Activated gamma-delta T cell treated with Interleukin-2 at 50 U/mL for 16 hours (primary cell): ENCODE measurements at places on chromosomes 11 and 22.

- DNase-seq = no peak
Observed at GRCh38 chr11:17781626-17782025, 47.0 kb downstream of the KCNC1 start.

GRCh38 chr11:61134801-61135257 lies 26.4 kb downstream of the VPS37C start:
- no peak for DNase-seq

DNA sequence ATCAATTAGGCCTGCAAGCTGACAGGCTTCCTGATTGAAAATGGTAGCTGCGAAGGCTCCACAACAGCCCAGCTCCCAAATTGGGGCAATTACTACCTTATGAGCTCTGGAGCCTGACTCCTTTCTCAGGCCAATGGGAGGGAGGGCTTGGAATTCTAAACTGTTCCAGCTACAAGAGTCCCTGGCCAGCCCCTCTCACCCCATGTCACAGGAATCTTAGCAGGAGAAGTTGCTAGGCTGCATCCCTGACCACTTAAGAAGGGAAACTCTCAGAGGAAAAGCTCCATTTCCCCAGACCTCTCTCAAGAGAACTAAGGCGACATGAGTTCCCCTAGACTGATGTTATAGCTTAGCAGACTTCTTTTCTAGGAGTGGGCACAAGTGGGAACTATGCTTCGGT lies 4.9 kb downstream of the LRP4 start:
- DNase-seq = no peak

GRCh38 chr22:35870517-35871293 lies 153.0 kb downstream of the APOL5 start:
- DNase-seq = no peak

DNA sequence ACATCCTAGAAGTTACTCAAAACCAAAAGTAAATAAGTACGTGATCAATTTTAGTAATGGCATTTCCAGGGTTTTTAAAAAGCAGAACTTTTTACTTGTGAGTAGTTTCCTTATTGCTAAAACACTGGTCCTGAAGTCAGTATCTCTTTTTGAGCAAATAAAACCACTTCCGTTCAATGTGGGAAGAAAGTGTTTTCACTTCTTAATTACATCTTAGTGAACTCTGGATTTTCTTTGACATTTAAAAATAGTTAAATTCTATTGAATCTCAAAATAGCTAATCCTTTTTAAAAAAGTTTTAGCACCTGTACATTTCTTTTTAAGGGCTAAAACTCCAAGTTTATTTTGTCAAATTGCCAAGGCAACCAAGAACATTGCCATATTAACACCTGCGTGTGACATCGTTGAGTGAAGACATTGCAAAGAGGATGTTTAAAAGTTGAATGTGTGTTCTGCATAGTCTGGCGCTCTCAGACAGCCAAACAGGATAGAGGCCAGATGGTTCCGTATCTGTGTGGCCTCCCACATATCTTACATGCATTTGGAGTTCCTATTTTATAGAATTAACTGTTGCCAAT lies 17.2 kb upstream of the OR5B21 start:
- DNase-seq = peak; percentile 23

DNA sequence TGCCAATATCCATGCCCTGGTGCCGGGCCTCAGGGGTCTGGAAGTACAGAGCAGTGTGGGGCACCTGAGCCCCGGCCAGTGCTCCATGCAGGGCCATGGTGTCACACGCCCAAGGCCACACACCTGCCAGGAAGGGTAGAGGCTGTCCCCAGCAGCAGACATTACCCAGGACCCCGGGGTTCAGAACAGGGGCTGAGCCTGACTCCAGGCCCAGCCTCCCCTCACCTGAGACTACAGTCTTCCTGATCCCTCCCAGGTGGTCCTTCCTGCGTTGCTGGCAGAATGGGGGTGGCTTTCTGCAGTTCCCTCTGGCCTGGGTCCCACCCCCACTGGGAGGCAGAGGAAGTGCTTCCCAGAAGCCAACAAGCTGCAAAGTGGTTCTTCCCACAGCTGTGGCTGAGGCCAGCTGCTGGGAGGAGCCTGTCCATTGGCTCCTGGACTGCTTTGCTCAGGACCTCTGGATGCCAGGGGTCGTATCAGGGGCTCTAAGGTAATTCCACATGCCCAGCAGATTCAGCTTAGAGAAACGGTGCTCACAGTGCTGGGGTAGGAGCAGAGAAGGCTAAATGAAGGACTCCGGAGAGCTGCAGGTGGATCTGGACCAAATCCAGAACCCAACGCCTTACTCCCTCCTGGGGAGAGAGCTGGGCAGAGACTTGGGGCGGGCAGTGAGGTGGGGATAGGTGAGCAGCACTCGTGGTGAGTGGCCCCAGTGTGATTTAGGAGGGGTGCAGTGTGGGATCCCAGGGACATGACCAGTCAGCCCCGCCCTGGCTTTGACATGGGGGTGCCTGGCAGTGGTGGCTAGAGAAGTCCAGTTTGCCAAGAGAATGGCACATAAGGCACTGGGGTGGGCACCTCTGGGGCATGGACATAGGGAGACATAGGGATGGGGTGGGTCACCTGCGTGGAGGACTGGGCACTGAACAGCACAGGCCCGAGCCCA lies 12.6 kb downstream of the TCIRG1 start:
- no peak for DNase-seq

DNA sequence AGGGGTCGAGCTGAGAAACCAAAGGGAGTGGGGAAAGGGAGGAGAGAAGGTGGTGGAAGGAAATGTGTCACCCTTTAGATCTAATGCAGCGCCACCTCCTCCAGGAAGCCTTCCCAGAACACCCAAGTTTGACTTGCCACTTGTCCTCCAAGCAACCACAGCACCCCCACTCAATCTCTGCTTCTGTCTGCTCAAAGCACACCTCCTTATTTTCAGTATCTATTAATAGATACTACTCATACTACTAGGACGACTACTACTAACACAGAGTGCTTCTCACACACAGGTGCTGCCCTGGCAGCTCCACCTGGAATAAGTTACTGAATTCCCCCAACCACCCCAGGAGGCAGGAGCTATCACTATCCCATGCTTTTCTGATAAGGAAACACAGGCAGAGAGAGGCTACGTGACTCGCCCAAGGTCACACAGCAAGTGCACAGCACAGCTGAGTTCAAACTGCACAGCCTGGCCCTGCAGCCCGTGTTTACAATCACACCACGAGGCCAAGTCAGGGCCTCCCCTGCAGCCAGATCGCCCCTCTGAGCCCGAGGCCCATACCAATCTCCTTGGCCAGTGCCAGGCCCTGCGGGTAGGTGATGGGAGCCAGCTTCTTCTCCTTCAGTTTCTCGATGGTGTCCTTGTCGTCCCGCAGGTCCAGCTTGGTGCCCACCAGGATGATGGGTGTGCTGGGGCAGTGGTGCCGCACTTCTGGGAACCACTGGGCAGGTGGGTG lies 13.2 kb downstream of the RAC2 start:
- DNase-seq = peak; percentile 44

GRCh38 chr22:47071078-47071806 lies 308.8 kb downstream of the TBC1D22A start:
- DNase-seq = no peak

GRCh38 chr11:18347471-18348125 lies 25.2 kb downstream of the GTF2H1 start:
- no peak for DNase-seq

DNA sequence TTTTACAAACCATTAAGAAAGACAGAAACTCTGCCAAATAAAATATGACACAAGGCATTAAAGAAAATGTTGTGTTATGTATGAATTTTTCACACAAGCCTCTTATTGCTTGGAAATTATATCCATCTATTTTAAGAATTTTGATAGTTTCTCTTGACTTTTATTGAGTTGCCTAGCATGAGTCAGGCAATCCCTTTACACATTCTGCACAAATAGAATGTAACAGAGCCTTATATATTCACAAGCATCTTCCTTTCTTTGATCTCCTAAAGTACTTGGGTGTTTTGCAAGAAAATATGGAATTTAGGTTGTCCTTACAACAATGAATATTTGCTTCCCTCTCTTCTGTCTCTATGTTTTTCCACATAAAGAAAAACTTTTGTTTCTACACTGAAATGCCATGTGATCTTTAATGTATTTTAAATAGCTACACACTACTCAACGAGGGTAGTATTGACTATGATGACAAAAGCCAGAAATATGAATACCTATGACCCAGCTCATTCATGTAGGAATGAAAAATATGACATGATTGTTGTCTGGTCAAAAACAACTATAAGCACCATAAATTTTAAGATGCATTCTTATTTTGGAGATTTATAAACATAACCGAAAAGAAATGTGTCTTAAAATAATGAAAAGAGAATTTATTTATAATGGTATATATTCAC lies 398.8 kb downstream of the GUCY1A2 start:
- no peak for DNase-seq

DNA sequence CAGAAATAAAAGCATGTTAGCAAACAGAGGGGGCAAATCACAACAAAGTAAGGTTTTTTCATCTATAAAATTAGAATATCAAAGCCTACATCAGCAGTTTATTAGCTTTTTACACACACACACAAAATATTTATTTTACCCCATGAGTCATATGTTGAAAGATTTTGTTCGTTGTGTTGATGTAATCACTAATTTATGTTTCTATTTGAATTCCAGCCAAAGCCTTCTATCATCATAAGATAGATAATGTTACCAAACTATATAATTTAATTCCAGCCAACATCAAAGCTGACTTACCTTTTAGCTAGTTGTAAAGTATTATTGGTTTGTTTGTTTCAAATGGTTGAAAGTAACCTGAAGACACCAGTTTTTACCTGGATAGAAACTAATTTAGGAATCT lies 458.0 kb upstream of the ARHGAP42 start:
- DNase-seq = no peak

- no peak for DNase-seq
Observed at GRCh38 chr11:97570636-97571035, 1180.8 kb downstream of the JRKL start.

DNA sequence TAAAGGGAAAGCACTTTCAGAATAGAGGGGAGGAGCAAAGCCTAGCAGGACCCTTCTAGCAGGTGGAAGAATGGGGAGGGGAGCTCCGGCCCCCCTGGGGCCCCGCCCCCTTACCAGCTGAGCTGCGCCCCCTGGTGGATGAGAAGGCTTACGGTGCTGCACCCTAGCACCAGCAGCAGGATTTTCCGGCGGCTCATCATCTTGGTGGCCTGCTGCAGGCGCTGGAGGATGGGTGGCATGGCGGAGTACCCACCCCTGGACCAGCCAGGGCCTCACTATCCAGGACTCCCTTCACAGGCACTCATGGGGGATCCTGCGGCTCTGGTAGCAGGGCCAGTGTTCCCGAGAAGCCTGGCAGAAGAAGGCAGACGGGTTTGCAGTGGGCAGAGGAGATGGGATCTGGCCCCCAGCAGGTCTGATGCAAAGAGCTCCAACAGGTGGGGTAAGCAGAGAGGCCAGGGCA lies 3.8 kb downstream of the GAL3ST3 start:
- DNase-seq = peak; percentile 86

GRCh38 chr22:48835364-48835763 lies 992.3 kb downstream of the BRD1 start:
- no peak for DNase-seq

GRCh38 chr22:18077087-18077638 lies 627 bp upstream of the PEX26 start:
- DNase-seq = no peak

DNA sequence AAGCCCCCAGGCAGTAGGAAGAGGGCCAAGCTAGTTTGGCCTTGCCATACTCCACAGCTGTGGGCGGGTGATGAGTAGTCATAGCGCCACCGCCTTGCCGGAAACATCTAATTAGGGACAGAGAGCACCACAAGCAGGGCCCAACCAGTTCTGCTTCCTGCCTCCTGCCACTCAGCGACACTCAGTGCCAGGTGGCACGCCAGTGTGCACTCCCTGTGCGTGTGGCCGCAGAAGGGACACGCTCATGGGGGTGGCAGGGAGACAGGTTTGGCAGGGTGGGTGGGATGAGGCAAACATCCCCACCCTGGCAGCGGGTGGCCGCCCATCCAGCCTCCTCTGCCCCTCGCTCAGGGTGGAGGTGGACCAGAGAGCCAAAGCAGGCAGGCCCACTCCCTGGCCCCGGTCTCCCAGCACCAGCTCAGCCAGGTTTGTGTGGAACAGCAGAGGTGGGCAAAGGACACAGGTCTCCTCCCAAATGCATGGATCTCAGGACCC lies 4.9 kb downstream of the OVOL1 start:
- peak; percentile 59 for DNase-seq

DNA sequence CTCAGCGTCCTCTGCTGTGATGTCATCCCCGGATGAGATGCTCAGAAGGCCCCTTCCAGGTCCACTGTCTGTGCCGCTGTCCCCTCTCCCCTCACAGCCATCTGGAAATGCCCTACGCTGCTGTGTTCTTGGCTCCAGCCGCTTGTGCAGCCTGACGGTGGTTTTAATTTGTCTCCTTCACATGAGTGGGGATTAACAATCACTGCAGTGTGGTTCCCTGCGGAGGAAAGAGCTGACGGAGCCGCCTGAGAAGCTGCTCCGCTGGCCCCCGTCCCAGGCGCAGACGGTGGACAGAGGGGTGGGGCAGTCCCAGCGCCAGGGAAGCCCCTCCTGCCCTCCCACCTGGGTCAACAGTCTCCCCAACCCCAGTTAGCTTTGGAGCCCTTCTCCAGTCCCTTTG lies 67.5 kb upstream of the PHF21B start:
- DNase-seq = no peak

DNA sequence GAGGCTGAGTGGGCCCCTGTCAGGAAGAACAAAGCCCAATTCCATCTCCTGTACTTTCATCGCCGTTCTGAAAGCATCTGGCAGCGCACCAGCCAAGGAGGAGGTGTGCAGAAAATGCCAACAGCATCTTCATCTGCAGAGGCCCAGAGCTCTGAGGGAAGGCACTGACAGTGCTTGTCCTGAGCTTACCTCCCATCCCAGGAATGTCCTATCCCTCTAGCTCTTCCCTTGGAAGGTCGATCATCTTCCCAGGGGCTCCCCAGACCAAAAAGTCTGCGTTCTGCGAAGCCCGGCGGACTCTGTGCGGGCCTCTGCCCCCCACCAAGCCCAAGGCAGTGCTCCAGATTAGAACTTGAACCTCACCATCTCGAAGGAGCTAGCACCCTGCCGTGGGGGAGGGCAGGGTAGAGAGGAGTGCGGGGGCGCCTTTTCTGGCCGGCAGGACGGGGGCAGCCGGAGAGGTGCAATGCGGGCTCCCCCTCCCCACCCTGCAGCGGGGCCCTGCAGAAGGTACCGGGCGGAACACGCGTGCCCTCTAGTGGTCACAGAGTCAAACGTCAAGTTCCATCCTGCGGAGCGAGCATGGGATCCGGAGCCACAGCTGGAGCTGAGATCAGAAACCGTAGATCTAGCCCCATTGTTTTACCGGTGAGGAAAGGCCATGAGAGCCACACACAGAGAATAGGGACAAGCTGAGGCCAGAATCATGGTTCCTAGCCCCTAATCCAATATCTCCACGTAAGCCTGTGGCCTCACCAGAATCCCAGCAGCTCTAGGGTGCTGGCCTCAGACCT lies 5.0 kb downstream of the SCN2B start:
- peak; percentile 70 for DNase-seq
